ENCODE measurements at places on chromosomes 4 and X.

GRCh38 chr4:10171055-10171454, 54.5 kb upstream of the WDR1 start:
- DNase-seq, result no peak

DNA sequence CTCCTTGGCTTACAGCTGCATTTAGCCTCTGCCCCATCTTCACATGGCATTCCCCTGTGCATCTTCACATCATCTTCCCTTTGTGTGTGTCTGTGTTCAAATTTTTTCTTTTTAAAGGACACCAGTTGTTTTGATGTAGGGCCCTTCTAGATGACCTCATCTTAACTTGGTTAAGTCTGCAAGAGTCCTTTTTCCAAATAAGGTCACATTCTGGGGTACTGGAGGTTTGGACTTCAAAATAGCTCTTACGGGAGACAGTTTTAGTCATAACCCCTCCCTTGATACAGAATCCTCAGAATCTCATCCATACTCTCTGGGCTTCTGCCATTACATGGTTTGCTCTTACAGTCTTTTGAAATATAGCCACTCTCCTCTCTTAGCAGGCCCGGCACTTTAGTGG, 231.5 kb upstream of the ATP6AP2 start:
- DNase-seq, result no peak

DNA sequence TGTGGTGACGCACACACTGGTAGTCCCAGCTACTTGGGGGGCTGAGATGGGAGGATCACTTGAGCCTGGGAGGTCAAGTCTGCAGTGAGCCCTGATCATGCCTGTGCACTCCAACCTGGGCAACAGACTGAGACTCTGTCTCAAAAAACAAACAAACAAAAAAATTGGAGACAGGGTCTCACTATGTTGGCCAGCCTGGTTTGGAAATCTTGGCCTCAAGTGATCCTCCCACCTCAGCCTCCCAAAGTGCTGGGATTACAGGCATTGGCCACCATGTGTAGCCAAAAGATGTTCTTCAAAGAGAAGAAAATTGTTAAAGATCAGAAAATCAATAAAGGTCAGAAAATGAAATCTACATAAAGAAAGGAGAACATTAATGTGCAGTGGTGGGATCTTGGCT, 41.7 kb upstream of the ABCG2 start:
- DNase-seq, result no peak

GRCh38 chr4:8355306-8355705, 85.2 kb downstream of the ACOX3 start:
- DNase-seq, result no peak

Data from GF-D8 (cell line).